GM23248 (cell line): ENCODE measurements at places on chromosomes 12 and 14. TPM values are rescaled to one million over a fixed set of nuclear protein-coding genes. Genes with fewer than 3 reads are reported as not detected.
A peak's percentile ranks its signal among the peaks of the same experiment; 100 is the strongest.

GRCh38 chr12:7937833-7938506 is 2.0 kb upstream of the SLC2A3 start:
- peak; percentile 58 for DNase-seq

VRTN gene
- not detected in 2 replicates for total RNA-seq

- DNase-seq: peak; percentile 79
These were observed 10.8 kb downstream of the TMEM52B start for GRCh38 chr12:10189653-10190052.

GRCh38 chr14:20611277-20611676 is 20.1 kb upstream of the RNASE12 start:
- no peak for DNase-seq

DNA sequence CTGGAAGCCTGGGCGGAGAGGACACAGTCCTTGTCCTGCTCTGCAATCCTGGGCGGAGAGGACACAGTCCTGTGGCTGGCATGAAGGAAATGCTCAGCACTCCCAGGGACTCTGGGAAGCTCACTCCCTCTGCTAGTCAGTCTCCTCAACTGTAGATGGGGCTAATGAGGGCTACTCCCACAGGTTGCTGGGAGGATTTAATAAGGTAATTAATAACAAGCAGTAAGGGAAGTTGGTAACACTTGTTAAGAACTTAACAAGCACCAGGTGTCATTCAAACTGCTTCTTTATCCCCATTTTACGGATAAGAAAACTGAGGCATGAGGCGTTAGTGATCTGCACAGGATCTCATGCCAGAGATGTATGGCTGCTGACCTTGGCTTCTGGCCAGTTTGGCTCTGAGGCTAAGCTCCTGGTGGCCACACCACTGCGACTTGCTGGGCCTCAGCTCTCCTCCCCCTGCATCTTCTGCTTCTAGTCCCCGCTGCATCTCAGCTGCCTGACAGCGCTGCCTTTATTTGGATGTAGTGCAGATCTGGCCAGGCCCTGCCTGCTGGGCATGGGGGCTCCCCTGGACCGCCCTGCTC is 54.1 kb upstream of the BEGAIN start:
- peak; percentile 13 for DNase-seq

GRCh38 chr14:76995279-76996035 is 33.1 kb downstream of the IRF2BPL start:
- DNase-seq: no peak

- DNase-seq: no peak
These were observed 21.4 kb downstream of the TMEM121 start for GRCh38 chr14:105547741-105548169.

DNA sequence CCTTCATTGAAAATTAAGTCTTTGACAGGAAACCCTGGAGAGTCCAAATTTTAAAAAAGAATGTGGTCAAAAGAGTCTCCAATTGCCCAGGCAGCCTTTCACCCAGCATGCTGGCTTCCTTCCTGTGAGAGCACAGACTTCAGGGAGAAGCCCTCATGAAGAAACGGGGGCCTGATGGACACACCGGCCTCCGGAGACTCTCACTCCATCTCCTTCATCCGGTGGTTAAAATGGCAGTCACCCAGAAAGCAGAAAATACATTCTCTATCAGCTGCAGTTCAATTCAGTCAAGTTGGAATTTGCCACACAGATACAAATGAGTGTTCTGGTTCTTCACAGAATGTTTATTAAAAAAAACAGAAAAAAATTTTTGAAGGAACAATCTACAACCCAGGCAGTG is 56.5 kb downstream of the CPM start:
- no peak for DNase-seq

PPP1R1A gene
- total RNA-seq: not detected in 2 replicates

- DNase-seq: no peak
These were observed 15.9 kb downstream of the SMOC1 start for GRCh38 chr14:69895109-69895508.

IFNG-AS1 gene
- total RNA-seq: not detected in 2 replicates

- DNase-seq: no peak
These were observed 2.0 kb upstream of the CLEC6A start for GRCh38 chr12:8453796-8454195.

POTEM gene
- total RNA-seq: not detected in 2 replicates

- no peak for DNase-seq
These were observed 24.3 kb downstream of the DACT1 start for GRCh38 chr14:58662018-58662417.

DNA sequence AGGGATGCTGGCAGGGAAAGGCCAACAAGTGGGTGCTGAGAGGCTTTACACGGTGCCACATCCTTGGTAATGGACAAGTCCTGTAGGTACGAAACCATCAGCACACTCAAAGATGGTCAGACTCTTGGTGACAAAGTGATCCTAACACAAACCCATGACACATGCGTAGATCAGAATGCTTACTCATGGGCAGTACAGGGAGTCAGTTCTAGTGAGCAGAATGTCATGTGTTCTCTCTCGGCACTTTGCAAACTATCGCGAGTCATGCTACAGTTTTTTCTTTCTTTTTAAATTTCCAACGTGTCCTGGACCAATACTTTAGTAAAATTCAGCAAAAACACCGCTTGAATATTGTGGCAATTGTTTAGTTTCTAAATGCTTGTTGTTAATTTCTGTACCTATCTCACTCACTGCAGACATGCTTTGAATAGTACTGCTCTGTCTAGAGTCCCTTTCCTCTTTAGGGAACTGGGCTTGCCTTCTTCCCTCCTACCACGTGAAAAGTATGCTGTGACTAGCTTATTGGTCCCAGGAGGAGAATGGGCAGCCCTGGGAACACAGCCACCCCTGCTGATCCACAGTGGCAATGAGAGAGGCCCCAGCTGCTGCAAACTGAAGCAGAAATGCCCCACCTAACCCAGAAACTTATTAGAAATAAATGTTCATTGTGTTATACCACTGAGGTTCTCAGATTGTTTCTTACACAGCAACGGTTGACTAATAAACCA is 62.4 kb downstream of the UBR7 start:
- peak; percentile 87 for DNase-seq

ALX1 gene
- total RNA-seq: 0.13 TPM in 1 of 2 replicates, not detected in the other

DNA sequence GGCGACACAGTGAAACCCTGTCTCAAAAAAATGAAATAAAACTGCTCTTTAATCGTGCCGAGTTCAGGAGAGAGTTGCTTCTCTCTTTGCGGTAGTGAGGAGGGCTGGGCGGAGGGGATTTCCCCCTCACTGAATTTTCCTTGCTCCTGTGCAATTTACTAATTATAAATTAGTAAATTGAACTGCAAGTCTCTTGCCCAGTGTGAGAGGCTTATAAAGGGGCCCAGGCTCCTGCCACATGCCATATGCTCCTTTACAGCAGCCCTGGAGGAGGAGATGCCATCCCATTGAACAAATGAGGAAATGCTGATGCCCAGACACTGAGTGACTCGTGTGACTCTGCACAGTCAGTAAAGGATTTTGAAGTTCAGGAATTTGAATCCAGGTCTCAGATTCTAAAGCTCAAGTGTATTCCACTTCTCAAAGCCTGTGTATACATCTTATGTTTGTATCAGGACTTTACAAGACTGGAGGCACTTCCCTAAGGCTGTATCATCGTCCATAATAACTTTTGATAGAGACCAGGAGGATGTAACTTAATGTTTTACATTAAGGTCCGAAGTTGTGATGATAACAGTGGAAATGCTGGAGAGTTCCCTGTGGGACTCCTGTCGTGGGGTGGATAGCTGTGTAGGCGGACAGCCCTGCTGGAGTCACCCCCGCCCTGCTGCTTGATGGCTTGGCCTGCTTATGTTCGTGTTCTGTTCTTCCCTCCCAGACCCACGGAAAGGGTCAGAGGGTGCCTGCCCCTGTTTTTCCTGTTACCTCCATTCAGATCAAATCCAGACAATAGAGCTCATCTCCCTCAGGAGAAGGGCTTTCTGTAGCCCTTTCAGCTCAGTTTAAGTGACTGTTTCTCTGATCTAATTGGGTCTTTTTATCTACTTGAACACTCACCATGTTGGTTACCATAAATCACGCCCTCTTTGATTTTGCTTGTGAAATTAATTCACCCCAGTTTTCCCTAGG is 13.9 kb downstream of the PELI2 start:
- DNase-seq: no peak

NOVA1 gene
- under 0.01 and 0.32 TPM in 2 replicates for total RNA-seq

TGM1 gene
- 0.25 and 1.3 TPM in 2 replicates for total RNA-seq

GRCh38 chr12:66775871-66776270 is 97.0 kb upstream of the GRIP1 start:
- DNase-seq: no peak

NDUFB1 gene
- total RNA-seq: 136 and 144 TPM in 2 replicates

AHSA1 gene
- total RNA-seq: 122 and 137 TPM in 2 replicates

OR4E2 gene
- not detected in 2 replicates for total RNA-seq

GDF3 gene
- total RNA-seq: not detected in 2 replicates

DNA sequence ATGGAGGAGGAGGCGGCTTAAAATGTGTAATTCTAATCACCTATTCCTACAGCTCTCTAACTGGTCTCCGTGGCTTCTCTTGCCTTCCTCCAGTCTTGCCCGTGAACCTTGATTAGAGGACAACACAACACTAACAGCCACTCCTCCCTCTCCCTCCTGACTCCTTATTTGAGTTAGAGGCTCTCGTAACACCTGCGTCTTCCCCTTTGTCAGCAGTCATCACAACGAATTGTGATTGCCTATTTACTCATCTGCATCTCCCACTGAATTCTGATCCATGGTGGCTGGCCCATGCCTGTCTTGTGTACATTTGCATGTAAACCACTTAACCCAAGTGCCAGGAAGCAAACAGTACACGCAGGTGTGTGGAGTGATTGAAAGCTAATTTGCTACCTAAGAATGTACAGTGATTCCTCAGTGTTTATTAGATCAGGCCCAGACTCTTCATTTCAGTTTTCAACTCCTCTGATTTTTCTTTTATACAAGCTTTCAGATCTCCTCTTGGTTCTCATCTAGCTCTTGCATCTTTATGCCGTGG is 154.5 kb downstream of the MON2 start:
- no peak for DNase-seq

GRCh38 chr14:84375235-84375634 is 1154.7 kb upstream of the FLRT2 start:
- no peak for DNase-seq

GRCh38 chr14:21734457-21735074 is 60.9 kb upstream of the OR4E1 start:
- peak; percentile 43 for DNase-seq

GRCh38 chr14:44812672-44813071 is 149.1 kb downstream of the KLHL28 start:
- DNase-seq: no peak

DNA sequence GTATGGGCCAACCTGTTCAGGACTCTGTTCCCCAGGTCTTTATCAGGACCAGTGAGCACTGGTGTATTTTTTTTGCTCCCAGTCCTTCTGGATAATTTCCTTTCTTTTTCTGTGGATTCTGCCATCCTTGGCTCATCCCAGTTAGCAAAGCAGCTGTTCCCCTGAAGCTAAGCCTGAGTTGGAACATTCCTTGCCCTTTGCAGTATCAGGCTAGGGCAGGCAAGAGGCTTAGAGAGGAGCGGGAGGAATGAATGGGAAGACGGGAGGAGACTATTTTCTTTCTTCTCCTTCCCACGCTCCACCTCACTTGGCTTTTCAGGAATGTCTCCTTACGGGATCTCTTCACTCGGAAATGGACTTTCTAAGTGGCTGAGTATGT is 29.2 kb downstream of the ERG28 start:
- peak; percentile 5 for DNase-seq

- DNase-seq: no peak
These were observed 29.6 kb downstream of the PRDM4 start for GRCh38 chr12:107731366-107731765.

- no peak for DNase-seq
These were observed 165.7 kb downstream of the FBXL14 start for GRCh38 chr12:1428671-1429070.

DNA sequence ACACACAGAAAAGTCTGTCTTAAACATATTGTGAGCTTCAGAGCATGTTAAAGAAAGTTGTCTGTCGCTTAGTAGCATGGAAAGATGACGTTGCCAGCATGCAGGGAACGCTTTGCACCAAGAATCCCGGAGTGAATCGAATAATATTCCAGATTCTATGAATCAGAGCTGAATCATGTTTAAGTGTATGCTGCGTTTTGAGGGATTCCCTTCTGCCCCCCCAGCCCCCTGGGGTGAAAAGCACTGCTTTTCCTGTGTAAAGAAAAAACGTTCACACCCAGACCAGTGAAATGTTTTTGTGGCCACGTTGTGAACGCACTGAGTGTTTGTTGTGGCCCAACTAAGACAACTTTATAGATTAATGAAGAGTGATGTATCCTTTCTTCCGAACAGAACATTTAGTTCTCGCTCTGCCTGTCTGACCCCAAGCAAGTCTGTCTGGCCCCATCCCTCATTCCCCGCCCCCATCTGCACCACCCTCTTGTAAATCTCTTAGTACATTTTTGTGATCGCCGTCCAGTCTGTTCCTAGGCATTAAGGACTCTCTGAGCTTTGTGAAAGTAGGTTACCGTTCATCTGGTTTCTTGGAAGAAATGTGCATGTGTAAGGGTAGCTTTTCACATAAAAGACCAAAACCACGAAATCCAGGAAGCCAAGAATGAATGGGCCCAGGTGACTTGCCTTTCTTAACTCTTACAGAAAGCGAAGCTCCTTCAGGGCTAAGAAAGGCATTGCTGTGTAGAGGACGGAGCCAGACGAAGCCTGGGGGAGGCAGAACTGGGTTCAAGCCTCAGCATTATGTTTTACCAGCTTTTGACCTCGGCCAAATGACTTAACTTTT is 103.0 kb downstream of the SAMD4A start:
- DNase-seq: peak; percentile 88

FAM181A gene
- total RNA-seq: not detected in 2 replicates

DNA sequence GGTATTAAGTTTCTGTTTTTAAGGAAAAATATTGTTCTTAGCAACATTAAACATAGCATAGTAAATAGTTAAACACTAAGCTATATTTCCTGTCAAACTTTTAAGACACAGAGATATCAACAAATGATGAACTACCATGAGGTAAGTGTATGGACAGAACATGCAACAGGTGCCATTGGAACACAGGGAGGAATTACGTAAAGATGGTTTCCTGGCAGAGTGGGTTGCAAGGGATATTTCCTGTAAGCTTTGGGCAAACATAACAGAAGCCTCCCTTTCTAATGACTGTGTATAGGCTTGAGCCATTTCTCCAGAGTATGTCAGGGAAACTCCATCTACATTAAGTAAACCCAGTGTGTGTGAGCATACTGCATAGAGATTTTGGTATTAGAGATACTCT is 31.7 kb upstream of the HELB start:
- no peak for DNase-seq

LRRIQ1 gene
- total RNA-seq: 0.11 and 0.13 TPM in 2 replicates
